ENCODE measurements at places on chromosomes 11 and 22. TPM values are rescaled to one million over a fixed set of nuclear protein-coding genes. Genes with fewer than 3 reads are reported as not detected.

GRCh38 chr11:2237457-2238238, 32.7 kb downstream of the ASCL2 start:
- H3K27ac ChIP-seq, result no peak overlapping the region
- 0 out of 2 replicates have a peak, but pooled peaks cover 2% of the 10 kb centered on the region for H3K27me3 ChIP-seq
- H3K4me1 ChIP-seq, result 0 out of 2 replicates have a peak, but pooled peaks cover 4% of the 10 kb centered on the region
- H3K4me3 ChIP-seq, result no peak overlapping the region

GRCh38 chr22:39219071-39220039, 25.4 kb downstream of the PDGFB start:
- H3K36me3 ChIP-seq, result no peaks in the 10 kb centered on the region
- H3K27me3 ChIP-seq, result no peaks in the 10 kb centered on the region
- no peak overlapping the region for H3K4me3 ChIP-seq
- peaks cover 8% of the 10 kb centered on the region for H3K4me1 ChIP-seq

GRCh38 chr11:33701302-33702230, 940 bp upstream of the C11orf91 start:
- H3K4me3 ChIP-seq, result peak overlapping the region; percentile 74
- DNase-seq, result no peak
- no peak overlapping the region for H3K27ac ChIP-seq
- H3K36me3 ChIP-seq, result no peaks in the 10 kb centered on the region
- peaks cover 4% of the 10 kb centered on the region for H3K4me1 ChIP-seq
- 0 out of 2 replicates have a peak, but pooled peaks cover 3% of the 10 kb centered on the region for H3K27me3 ChIP-seq

- H3K4me1 ChIP-seq, result peaks cover 38% of the 10 kb centered on the region
- no peak for DNase-seq
- H3K4me3 ChIP-seq, result no peak overlapping the region
- peaks cover 35% of the 10 kb centered on the region for H3K36me3 ChIP-seq
- peak overlapping the region; percentile 69 for H3K27ac ChIP-seq
Measured at GRCh38 chr11:75565221-75565814, 3.3 kb downstream of the SERPINH1 start.

DNA sequence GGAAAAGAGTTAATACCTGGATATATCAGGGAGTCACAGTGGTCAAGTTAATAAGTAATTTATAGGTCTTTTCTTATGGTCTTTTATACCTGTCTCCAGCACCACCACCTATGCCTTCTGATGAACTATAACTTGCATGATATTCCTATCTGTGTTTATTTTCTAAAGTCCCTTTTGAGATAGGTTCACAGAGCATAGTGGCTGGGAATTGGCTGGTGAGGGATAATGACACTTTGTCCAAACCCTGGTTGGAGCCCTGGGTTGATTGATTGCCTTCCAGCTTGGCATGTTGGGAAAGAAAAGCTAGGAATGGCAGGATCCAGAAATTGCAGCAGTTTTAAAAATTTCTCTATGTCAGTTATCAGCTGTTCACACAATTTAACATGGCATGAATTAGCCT, 23.2 kb downstream of the HIPK3 start:
- DNase-seq, result no peak
- H3K4me1 ChIP-seq, result no peaks in the 10 kb centered on the region
- H3K27me3 ChIP-seq, result no peaks in the 10 kb centered on the region
- no peaks in the 10 kb centered on the region for H3K36me3 ChIP-seq
- no peak overlapping the region for H3K4me3 ChIP-seq

Gene ACR
- not detected for polyA plus RNA-seq

Gene APOL3
- polyA plus RNA-seq, result 0.12 TPM

- no peak overlapping the region for H3K4me3 ChIP-seq
- H3K4me1 ChIP-seq, result no peaks in the 10 kb centered on the region
- H3K27me3 ChIP-seq, result no peaks in the 10 kb centered on the region
- no peak overlapping the region for H3K27ac ChIP-seq
Measured at GRCh38 chr11:130817330-130817944, 98.8 kb downstream of the SNX19 start.
